ENCODE measurements at places on chromosomes 12 and 14.

GRCh38 chr12:46219877-46220655 lies 48.8 kb downstream of the SLC38A1 start:
- DNase-seq: peak; percentile 94

GRCh38 chr12:88383405-88383804 lies 196.9 kb downstream of the KITLG start:
- DNase-seq: no peak

DNA sequence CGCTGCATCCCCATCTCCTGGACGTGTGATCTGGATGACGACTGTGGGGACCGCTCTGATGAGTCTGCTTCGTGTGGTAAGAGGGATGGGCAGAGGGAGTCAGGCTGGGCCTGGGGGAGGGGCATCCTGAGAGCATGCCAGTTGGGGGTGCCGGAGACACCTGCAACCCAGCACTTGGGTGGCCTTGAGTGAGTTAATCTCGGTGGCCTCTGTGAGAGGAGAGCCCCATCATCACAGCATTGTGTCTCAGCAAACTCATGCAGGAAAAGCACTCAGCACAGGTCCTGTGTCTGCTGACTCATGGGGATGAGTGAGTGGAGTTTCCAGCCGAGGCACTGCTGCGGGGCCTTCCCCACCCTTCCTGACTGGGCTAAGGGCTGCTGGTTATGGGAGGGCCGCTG lies 19.6 kb upstream of the LRP1-AS start:
- DNase-seq: peak; percentile 55

DNA sequence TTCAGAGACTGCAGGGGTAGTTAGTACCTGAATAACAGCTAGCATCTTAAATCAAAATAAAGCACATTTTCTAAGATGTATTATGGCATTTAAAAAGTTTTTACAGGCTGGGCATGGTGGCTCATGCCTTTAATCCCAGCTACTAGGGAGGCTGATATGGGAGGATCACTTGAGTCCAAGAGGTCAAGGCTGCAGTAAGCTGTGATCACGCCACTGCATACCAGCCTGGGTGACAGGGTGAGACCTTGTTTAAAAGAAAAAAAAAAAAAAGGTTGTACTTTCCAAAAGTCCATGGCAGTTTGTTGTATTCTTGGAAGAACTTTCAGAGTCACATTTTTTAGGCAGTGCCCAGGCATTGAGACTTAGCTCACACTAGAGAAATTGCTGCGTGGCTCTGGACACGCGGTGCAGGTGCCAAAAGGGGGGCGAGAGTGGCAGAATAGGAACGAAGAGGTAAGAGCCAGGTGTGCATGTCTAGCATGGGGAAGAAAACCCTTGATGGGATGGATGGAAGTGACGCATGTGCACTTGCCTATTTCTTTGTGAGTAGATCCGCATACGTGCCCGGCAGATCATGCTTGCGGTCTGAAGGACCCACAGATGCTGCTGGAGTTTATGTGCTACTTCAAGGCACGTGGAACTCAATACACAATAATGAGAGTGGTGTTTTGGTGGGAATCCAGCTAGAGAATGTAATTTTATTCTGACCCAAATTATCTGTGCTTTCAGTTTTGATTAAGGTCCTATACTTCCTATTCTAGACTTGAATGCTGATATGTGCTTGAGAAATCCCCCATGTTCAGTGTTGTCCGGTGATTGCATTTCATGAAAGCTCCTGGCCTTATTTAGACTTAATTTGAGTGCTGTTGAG lies 11.9 kb downstream of the ANKRD13A start:
- no peak for DNase-seq

DNA sequence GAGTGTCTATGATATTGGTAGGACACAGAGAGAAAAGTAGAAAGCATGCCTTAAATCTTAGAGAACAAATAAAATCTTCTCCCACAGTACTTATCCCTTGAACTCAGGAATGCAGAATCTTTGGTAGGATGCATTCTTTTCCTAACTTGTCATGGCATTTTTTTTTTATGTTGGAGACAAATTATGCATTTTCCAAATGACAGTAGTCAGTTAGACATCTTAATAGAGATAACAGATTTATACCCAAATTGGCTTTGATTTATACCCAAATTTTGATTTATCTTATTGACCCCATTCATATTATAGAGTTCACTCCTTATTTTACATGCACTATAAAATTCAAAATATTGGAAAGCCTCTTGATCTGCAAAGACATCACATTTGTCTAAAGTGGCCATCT lies 132.9 kb downstream of the CNTN1 start:
- DNase-seq: no peak

DNA sequence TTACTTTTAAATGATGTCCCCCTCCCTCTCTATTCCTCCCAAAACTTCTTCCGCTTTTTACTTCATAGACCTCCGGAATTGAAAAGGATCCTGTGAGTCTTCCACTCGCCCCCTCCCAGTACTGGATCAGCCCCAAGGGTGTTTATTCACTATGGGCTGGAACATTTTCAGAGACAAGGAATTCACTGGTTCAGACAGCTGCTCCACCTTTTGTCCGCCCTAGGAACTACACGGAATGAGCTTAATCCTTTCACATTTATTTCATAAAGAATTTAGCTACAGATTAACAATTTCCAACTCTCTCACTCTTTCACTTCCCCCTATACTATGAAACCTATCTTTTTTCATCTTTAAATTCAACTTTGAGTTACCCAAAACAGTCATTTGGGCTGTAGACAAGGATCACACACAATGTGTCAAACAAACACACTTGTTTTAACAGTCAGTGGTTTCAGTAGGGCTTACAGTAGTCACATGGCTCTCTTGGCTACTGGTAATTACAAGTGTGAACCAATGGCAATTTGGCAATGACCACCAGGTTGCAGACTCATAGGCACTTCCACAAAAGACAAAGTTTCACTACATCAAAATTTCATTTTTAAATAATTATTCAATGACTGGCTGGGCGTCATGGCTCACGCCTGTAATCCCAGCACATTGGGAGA lies 20.6 kb downstream of the CNIH1 start:
- peak; percentile 39 for DNase-seq

DNA sequence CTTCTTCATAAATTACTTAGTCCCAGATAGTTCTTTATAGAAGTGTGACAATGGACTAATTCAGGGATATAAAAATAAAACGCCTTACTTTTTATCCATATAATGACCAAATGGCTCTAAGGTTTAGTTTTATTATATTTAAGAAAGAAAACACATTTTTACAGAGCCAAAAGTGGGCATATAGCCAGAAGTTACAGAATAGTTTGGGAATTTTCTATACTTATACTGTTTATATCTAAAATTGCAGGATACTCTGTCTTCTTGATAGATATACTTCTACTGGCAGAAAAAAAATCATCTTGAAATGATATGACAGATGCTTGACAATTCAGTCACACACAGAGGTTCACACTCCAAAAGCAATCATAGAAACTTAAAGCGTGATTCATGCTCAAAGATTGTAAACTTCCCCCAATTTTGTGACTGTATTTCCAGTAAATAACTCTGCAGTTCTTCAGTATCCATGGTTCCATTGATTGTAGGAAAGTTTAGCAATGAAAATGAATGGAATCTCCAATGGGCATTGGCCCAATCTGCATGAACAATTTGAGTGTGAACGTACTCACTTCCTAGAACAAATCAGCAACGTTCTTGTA lies 307.8 kb downstream of the NOVA1 start:
- DNase-seq: no peak

DNA sequence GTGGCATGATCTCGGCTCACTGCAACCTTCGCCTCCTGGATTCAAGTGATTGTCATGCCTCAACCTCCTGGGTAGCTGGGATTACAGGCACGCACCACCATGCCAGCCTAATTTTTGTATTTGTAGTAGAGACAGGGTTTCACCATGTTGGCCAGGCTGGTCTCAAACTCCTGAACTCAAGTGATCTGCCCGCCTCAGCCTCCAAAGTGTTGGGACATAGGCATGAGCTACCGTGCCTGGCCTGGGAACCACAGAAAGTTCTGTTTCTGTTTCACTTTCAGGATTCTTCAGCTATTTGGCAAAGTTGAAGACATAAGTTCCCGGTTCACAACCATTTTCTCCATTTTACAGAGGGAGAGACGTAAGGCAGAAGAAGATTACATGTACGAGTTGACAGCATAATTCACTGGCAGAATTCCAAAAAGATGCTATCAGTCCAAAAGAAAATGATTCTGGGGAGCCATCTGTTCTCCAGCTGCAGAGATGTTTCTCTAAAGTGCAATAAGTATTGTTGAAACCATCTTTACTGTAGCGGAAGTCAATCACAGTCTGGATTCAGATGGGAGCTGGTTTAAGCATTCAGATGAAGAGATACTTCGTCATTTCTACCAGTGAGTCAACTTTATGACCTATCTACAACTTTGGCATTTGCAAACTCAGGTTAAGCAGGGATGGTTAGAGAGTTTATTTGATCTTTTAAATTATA lies 8.1 kb upstream of the RNF34 start:
- DNase-seq: no peak

DNA sequence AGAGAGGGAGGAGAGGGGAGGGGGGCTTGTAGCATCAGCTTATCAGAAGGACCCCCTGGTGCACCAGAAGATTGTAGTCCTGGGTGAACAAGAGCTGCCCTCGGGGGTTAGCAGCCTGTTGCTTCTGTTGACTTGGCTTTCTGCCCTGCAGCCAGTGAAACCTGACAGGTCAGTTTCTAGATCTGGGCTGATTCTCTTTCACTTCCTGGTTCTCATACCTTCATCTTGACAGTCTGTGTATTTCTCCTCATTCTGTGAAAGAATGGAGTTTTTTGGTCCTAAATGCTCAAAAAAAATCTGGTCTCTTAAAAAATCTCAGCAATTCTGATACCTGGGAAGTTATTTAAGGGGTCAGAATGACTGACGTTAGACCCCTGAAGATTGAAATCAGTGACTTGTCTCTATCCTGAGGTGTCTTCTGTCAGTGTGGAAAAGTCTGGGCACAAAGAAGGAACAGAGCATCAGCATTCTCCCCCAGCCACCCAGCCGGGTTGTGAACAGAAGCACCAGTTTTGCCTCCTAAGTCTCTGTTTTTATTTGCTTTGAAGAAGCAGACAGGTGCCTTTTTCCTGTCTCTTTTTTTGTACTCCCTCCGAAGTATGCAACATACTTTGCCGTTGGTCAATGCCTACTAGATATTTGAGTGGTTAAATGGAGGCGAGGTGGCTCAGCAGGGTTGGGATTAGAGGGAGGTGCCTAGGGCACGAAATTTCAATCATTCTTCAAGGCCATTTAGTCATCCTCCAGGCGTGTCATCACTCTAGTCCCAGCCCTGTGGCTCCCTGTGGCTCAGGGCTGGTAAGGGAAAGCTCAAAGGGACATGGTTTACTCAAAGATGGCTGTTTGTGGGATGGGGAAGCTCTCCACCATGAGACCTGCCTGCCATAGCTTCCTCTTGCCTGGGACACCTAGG lies 24.0 kb downstream of the TTC9 start:
- no peak for DNase-seq

GRCh38 chr12:56078427-56078826 lies 1.5 kb upstream of the ERBB3 start:
- DNase-seq: no peak

- DNase-seq: no peak
These were observed 8.8 kb upstream of the KCNK13 start for GRCh38 chr14:90053044-90053443.

GRCh38 chr12:106271575-106272505 lies 24.0 kb upstream of the CKAP4 start:
- no peak for DNase-seq

DNA sequence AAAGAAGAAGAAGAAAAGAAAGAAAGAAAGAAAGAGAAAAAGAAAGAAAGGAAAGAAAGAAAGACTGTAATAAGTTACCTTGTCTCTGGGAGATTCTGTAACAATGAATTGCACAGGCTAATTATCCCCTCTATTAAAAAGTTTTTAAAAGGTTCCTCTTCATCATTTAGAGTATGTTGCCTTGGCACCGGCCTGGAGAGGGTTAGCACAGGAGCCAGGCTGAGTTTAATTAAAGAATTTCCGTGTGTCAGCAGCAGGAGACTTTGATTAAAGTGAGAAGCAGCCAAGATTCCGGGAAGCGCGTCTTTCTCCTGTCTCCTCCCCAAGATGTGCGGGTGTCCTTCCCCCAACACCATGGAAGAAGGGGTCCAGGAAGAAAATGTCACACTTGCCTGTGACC lies 92.8 kb upstream of the ETV6 start:
- no peak for DNase-seq

DNA sequence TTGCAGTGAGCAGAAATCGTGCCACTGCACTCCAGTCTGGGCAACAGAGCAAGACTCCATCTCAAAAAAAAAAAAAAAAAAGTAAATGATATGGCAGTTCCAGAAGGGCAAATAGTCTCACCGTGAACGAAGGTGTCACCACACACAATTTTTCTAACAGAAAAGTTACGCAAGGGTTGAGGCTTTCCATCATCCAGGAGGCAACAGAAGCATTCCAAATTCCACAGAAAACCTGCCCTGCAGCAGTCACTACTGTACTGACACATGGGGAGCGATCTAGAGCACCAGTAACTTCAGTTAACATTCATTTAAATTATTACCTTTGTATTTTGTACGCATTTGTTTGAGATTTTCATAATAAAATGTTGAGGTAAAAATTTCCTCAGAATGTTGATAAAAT lies 24.8 kb downstream of the TMCC3 start:
- DNase-seq: no peak

DNA sequence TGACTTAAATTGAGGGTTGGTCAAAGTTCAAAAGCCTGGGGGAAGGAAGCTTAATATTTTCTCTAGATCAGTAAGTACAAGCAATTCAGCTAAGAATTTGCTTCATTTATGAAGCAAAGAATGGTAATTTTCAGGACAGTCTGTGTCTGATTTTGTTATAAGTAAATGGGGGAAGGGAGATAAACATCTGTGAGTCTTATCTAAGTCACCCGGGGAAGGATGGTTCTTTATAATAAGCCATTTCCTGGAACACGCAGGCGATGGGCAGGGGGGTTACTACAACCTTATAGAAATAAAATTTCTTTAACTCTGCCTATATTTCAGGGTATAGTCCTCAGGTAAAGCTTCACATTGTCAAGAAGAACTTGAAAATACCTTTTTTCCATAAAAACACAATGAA lies 42.9 kb downstream of the HELB start:
- no peak for DNase-seq

- DNase-seq: no peak
These were observed 611.7 kb downstream of the SNAPC1 start for GRCh38 chr14:62373944-62374343.

DNA sequence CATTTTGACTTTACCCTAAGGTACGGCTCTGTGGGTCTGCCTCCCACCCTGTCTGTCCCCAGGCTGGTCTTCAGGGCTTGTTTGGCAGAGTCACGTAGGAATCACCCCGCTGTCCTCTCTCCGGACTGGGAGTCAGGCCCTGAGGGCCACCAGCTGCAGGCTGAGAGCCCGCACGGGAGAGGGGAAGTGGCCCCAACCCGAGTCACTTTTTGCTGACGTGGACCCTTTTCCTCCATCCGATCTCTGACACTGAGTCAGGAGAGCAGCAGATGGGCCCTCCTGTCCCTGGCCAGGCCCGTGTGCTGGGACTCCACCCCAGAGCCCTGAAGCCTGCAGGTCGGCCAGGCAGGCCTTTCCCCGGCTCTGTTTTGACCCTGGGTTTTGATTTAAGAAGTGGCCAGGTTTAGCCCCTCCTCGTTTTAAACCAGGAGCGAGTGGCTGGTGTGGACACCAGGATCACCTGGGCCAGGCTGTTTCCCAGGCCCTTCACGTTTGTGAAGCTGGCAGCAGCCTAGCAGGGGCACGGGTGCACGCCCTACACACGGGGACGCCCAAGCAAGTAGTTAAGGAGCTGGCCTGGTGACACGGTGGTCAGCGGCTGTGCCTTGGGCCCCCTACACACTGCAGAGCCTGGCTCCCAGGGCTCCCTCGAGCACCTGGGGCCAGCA lies 12.5 kb upstream of the TEX22 start:
- DNase-seq: no peak

- peak; percentile 90 for DNase-seq
These were observed 728 bp upstream of the STON2 start for GRCh38 chr14:81400852-81401251.
